ENCODE measurements at places on chromosomes 11 and 22.

- DNase-seq: no peak
Measured at GRCh38 chr11:118238929-118239328, 13.2 kb downstream of the MPZL3 start.

GRCh38 chr11:47377571-47378009, 757 bp downstream of the SPI1 start:
- no peak for DNase-seq

- DNase-seq: no peak
Measured at GRCh38 chr22:50626850-50627641, 906 bp downstream of the ARSA start.

DNA sequence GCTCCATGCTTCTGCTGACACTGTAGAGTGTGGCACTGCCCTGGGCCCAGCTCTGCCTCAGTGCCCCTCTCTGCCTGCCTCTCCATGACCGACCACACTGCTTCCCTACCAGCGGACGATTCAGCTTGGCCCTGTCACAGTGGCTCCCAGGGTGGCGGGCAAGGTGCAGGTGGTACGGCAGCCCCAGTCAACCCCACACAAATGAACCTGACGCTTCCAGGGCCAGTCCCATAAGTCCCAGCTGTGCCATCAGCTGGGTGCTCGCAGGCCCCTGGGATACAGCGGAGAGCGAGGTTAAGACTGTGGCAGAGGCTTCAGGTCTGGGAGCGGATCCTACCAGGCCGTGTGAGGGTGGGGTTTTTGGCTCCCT, 134.8 kb downstream of the LDLRAD3 start:
- no peak for DNase-seq

- no peak for DNase-seq
Measured at GRCh38 chr22:44183287-44183588, 2.5 kb downstream of the PARVG start.

DNA sequence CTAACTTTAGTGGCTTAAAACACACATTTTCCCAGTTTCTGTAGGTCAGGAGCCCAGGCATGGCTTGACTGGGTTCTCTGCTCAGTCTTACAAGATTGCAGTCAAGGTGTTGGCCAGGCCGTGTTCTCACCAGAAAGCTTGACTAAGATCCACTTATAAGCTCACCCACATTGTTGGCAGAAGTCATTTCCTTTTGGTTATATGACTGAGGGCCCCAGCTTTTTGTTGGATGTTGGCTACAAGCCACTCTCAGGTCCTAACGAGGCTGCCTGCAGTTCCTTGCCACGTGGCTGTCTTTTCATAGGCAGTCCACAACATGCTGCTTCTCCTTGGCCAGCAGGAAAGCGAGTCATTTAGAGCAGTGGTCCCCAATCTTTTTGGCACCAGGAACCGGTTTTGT, 79.3 kb upstream of the CRTAM start:
- DNase-seq: no peak

- no peak for DNase-seq
Measured at GRCh38 chr22:31020334-31020733, 51.3 kb downstream of the TUG1 start.

DNA sequence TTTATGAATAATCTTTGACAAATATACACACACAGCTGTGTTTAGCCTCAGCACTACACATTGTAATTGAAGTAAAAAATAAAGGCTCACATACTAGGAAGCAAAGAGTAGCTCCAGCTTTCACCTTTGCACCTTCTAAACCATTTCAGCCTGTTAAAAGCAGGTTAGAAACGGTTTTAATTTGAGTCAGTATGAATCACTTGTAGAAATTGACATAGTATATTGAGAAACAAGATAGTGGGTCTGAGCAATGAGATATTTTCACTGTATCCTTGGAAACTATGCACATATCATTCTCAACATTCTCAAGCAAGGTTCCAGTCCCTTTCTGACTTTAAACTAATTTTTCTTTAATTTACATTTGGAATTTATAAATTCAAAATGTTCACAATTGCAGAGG, 380.3 kb downstream of the AASDHPPT start:
- DNase-seq: no peak

- no peak for DNase-seq
Measured at GRCh38 chr11:35515224-35515623, 10.2 kb downstream of the PAMR1 start.

DNA sequence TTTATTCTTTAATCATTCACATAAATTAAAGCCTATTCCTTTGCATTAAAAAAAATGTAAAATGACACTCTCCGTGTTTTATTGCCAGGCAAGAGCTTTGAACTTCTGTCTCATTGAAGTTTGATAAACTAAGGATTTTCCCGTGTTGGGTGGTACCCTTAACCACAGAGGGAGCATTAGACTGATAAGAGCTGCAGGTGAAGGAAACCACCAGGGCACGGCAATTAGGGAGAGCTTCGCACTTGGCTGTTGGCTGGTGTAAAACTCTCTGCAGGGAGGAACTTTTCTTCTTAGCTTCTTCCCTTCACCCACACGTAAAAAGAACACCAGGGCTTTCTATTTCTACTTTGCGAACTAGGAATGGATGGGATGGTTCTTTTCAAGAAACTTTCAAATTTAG, 47.0 kb downstream of the CSTPP1 start:
- DNase-seq: no peak

- no peak for DNase-seq
Measured at GRCh38 chr11:102920118-102920684, 35.3 kb downstream of the MMP13 start.

DNA sequence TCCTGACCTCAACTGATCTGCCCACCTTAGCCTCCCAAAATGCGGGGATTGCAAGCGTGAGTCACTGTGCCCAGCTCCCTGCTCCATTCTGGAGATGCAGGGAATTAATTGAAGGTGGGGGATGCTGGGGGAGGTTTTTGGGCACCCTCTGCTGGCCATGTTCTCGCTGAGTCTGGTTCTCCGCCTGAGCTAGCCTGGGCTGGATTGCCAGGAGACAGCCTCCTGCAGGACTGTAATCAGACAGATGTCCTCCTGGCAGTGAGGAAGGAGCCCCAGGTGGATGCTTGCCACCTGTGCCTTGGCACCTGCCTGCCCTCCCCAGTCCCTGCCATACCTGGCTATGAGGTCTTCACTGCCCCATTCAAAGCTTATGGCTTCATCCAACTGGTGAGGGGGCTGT, 5.4 kb downstream of the MTFP1 start:
- DNase-seq: no peak

- no peak for DNase-seq
Measured at GRCh38 chr22:50705219-50705691, 32.6 kb downstream of the SHANK3 start.
